ENCODE measurements at places on chromosomes 1 and 21. TPM values are rescaled to one million over a fixed set of nuclear protein-coding genes. Genes with fewer than 3 reads are reported as not detected.

Gene PLA2G2C
- total RNA-seq: not detected

Gene MYCL
- total RNA-seq: 10.0 TPM

Gene RAD54L
- 28.9 TPM for total RNA-seq

Gene WNT9A
- total RNA-seq: 5.6 TPM

Gene ZMPSTE24
- total RNA-seq: 39.6 TPM

Gene ACBD3
- total RNA-seq: 29.6 TPM

Gene PGLYRP4
- not detected for total RNA-seq

DNA sequence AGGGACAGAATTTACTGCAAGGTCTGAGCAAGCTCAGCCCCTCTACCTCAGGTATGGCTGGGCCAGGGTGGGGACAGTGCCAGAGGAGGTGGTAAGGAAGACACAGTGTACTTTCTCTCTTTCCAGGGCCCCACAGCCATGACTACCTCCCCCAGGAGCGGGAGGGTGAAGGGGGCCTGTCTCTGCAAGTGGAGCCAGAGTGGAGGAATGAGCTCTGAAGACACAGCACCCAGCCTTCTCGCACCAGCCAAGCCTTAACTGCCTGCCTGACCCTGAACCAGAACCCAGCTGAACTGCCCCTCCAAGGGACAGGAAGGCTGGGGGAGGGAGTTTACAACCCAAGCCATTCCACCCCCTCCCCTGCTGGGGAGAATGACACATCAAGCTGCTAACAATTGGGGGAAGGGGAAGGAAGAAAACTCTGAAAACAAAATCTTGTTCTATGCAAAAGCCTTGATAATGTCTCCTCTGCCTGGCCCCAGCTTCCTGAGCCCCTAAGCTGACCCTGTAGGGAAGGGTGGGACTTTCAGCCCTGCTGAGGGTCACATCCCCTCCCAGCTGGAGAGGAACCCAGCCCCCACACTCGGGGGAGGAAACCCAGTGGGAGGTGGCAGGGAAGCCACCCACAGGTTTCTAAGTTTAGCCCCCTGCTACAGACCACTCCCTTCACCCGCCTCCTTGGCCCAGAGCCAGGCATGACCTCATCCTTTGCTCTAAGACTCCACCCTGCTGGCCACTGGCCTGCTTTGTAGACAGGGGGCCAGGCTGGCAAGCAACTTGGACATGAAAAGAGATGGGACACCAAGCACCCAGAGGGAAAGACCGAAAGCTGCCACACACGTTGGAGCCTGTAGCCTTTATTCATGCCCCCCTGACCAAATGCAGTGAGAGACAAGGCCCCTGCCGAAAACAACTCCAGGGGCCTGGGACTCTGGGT is 6.4 kb downstream of the RHOC start:
- DNase-seq: peak; percentile 77

DNA sequence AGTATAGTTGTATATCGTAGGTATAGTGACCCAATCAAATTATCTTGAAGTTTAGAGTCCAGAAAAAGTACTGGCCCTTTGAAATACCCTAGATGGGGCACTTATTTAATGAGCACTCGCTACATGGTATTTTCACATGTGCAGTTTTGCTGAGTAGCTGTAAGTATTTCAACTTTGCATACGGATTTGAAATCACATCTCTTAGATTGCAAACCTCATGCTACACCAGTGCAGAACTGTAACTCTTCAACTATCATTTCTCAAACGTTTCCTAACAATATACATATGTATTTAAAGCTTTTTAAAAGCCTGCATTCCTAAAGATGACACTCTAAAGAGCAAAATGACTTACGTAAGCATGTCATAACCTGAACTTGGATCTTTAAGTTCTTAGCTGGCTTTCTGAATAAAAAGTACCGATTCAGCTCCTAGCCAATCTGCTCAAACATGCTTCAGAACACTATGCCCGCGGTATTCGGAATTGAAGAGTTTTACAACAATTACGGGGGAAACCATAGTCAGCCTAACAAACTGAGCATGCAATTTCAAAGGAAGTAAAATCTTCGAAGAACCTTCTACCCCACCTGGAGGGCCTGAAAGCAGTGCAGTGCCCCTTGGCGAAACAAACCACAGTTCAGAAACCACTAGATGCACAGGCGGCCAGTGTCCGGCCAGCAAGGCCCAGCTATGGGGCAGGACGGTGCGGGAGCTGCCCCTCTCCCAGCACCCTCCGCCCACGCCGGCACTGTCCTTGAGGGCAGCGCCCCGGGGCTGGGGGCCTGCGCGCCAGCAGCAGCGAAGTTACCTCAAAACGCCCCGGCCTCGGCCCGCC is 863 bp downstream of the FH start:
- DNase-seq: no peak

- peak; percentile 66 for DNase-seq
Observed at GRCh38 chr1:154878371-154879037, 8.4 kb upstream of the KCNN3 start.

GRCh38 chr1:201051399-201051798 is 27.9 kb upstream of the KIF21B start:
- no peak for DNase-seq

- DNase-seq: peak; percentile 18
Observed at GRCh38 chr1:111032295-111032897, 68.7 kb upstream of the LRIF1 start.

GRCh38 chr1:247338723-247339275 is 7.1 kb upstream of the ZNF496 start:
- DNase-seq: no peak

- no peak for DNase-seq
Observed at GRCh38 chr21:44405948-44406872, 49.1 kb upstream of the LRRC3 start.

GRCh38 chr1:35810096-35810881 is 2.5 kb downstream of the AGO4 start:
- DNase-seq: no peak

DNA sequence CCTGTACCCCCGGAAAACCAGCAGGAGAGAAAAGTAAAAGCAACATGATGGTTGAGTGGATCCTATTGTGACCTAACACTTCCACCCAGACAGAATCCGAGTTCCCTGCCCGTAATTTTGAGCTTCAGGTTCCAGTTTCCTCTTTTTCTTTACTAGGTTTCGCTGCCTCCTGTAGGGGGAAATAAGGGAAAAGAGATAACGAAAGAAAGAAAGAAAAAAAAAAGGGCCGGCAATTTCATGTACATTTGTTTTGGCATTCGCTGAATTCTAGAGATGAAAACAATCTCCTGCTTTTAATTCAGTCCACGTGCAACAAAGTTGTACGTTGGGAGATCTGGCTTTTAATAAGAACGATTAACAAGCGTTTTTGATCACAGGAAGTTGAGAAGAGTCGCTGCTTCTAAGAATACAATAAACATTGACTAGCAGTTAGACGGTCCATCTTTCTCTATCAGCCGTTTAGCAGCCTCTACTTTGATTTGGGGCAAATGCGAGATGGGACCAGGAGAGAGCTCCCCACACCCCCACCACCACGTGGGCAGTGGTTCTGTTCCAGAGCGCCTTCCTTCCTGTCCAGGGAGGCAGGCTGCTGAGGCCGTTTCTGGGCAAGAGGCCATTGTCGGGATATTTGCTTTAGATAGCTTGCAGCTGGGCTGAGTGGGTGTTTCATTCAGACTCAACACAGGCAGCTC is 155.9 kb upstream of the RUNX1 start:
- no peak for DNase-seq

- no peak for DNase-seq
Observed at GRCh38 chr1:41315146-41315822, 46.0 kb upstream of the FOXO6 start.

DNA sequence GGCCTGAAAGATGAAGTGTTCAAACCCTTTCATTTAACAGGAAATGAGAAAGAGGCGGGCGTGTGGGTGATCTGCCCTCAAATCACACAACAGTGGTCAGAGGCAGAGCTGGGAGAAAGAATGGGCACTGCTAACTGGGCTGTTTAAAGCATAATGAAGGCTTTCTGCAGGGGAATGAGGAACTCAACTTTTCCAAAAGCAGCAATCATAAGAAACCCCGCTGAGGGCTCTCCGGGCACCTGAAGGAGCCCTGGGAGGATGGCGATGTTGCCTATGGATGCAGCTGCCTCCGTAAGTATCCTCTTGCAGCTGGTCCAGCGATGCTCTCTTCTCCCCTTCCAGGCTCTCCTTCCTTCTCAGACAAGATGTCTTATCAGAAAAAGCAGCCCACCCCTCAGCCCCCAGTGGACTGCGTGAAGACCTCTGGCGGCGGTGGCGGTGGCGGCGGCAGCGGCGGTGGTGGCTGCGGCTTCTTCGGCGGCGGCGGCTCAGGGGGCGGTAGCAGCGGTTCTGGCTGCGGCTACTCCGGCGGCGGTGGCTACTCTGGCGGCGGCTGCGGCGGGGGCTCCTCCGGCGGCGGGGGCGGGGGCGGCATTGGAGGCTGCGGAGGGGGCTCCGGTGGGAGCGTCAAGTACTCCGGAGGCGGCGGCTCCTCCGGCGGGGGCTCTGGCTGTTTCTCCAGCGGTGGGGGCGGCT is 1.2 kb downstream of the LORICRIN start:
- no peak for DNase-seq

GRCh38 chr21:25838809-25839208 is 104.0 kb downstream of the GABPA start:
- DNase-seq: no peak

- no peak for DNase-seq
Observed at GRCh38 chr1:231801042-231801585, 174.5 kb downstream of the DISC1 start.

DNA sequence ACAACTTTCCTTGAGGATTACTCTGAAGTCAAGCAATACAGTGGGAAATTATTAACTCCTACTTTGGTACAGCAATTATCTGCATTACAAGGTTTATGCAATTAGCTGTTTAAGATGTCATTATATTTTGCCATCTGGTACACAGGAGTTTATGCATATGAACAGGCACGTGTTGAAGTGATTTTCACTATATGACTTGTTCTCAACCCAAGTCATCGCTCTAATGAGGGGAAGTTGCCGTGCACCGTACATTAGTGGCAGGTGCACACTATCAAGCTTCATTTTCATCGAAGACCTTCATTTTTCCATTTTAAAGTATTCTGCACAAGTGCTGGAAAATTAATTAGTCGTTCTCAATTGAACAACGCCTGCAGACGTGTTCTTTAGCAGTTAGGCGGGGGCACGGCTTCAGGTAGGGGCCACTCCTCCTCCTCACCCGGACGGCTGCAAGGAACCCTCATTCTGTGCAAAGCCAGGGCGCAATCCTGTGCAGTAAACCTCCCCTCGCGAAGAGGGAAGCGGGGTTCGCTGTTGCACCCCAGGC is 39.8 kb upstream of the NFIA start:
- no peak for DNase-seq

DNA sequence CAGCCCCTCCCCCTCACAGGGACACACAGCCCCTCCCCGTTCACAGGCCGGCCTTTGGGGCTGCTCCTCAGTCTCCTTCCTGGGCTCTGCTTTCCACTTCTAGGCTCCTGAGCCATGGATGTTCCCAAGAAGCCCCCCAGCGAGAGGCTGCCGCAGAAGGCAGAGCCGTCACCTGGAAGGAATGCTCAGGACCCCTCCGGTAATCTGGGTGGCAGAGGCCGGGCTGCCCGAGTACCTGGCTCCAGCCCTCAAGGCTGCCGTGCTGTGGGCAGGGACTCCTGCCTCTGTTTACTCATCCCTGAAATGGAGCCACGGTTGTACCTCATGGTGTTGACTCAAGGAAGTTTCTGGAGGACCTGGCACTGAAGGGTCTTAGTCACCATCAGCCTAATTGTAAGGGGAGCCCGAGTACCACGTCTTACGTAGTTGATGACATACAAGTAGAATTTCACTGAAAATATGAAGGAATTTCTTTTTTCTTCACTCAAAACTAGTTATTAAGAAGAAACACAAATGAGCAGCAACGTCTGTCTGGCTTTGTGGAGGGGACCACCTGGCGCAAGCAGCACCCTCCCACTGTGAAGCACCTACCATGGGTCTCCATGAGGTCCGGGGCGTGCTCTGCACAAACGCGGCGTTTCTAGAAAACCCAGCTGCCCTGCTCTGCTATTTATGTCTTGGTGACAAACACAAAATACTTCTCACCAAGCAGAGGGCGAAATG is 33.7 kb downstream of the PRDM15 start:
- DNase-seq: no peak

GRCh38 chr1:200625381-200625824 is 4.9 kb upstream of the KIF14 start:
- no peak for DNase-seq

DNA sequence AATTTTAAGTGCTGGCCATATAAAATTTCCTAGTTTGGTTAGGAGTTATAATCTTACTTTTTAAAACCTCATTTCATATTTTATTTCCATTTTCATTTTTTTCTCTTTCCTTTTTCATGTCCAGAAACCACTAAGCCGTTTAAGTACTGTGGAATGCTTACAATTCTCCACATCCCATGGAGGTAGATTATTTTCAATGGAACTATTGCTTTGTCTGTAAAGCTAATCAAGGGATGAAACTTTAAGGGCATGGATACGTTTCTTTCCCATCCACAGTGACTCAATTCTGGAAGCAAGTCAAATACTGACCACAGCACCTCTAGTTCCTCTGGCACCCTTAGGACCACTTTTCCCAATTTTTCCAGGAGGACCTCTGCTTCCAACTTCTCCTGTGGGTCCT is 139.1 kb upstream of the ZNHIT6 start:
- no peak for DNase-seq

DNA sequence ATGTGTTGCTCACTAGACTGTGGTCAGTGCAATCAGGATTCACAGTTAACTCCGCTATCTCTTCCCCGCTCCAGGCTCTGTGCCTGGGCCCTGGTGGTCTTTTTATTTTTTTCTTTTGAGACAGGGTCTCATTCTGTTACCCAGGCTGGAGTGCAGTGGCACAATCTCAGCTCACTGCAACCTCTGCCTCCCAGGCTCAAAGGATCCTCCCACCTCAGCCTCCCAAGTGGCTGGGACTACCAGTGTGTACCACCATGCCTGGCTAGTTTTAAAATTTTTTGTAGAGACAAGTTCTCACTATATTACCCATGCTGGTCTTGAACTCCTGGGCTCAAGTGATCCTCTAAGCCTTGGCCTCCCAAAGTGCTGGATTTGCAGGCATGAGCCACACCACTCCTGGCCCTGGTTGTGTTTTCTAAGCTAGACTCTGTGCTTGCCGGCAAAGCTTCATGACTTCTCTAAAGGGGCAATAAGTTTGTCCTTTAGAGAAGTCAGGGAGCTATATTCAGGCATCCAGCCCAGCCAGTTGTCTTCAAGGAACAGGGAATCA is 1.4 kb downstream of the RCSD1 start:
- no peak for DNase-seq

DNA sequence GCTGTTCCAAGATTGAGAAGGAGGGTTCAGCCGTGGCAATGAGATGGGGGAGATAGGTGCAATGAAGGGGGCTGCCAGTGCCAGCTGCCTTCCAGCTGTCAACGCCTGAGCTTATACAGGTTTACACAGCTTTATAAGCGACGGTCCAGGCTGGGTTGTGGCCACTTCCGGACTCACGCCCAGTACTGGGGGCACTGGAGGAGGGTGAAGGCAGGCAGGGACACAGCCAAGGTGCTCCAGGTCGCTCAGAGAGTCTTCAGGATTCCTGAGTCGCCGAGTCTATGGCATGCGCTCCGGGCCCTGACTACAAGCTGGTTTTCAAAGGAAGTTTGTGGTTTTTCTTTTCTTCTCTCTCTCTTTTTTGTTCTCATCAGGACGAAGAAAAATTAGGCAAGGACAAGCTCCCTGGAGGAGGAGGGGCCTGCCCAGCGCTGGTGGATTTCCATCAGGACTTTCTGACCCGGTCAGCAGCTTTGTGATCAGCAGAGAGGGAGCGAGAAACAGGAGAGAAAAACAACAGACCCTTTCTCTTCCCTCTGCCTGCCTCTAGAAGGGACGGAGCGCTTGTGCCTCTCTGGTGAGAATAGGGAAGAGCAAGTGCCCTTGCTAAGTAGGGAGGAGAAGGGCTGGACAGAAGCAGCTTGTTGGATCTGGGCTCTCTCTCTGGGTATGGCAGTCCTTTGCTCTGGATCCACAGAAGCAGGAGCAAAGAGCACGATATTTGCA is at the start of gene MINDY1:
Gene MINDY1 (minus strand): TSS at position 576 of the 726 bp plus-strand sequence. CDS start 4,285 bp downstream, outside the sequence.
- DNase-seq: peak; percentile 48
